ENCODE measurements at places on chromosomes 1 and 21.

DNA sequence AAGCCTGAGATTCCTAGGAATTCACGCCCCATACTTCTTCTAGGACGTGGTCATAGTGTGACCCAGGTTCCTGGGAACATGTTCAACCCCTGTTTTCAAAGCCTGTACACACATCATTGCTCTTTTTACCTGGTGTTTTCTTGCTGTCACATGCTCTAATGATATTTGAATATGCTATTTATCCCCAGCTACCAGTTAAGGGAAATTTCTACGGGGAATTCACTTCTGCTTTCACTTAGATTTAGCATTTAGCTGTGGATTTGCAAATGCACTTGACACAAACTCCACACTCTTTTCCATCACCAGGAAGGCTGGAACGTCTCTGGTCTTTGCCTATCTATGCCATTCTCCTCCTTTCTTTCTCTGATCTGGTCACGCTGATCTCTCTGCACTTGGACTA, 11.3 kb upstream of the SAMSN1 start:
- no peak for DNase-seq

DNA sequence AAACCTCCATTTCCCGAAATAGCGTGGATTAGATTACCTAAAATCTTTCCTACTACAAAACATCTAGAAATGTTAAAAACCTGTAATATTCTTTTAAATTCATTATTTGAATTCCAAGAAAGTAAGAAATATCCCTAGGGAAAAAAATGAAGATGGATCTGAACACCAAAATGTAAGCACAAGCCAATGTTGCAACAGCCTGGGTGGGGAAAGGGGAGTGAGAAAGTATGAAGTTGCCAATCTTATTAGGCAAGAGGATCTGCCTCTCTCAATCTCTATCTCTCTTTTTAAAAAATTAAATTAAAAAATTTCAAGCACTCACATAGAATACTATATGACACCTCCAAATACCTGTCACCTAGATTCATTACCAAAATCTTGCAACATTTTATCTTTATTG, 74.9 kb upstream of the IRF2BP2 start:
- DNase-seq = no peak

DNA sequence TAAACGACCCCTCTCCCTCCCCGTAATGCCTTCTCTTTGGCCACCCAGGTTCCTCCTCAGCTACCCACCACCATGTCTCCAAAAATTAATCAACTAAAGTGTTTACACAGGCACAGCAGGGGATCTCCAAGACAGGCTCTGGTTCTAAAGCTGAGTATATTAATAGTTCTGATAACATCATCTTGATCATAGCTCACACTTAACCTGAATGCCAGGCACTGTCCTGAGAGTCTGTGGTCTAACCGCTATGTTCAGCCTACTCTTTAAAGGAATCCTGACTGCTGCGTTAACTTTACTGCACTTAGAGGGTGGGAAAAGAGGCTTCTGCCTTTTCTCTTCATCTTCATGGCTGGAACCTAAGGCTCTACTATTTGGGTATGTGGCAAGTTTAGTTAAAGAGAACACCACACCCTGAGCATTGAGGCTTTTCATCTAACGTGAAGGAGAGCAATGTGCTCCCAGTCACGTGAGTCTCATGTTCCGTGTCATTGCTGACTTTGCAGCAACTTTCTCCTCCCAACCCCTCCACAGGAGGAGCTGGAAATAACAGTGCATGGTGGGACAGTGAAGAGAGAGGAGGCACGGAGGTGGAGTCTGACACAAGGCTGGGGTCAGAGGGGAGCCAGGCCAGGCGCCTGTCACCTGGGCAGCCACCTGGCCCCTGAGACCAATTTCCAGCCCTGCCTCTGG, 86.4 kb downstream of the FAM78B start:
- DNase-seq = no peak

- no peak for DNase-seq
Observed at GRCh38 chr1:104787866-104788510, 1038.3 kb downstream of the AMY1C start.

DNA sequence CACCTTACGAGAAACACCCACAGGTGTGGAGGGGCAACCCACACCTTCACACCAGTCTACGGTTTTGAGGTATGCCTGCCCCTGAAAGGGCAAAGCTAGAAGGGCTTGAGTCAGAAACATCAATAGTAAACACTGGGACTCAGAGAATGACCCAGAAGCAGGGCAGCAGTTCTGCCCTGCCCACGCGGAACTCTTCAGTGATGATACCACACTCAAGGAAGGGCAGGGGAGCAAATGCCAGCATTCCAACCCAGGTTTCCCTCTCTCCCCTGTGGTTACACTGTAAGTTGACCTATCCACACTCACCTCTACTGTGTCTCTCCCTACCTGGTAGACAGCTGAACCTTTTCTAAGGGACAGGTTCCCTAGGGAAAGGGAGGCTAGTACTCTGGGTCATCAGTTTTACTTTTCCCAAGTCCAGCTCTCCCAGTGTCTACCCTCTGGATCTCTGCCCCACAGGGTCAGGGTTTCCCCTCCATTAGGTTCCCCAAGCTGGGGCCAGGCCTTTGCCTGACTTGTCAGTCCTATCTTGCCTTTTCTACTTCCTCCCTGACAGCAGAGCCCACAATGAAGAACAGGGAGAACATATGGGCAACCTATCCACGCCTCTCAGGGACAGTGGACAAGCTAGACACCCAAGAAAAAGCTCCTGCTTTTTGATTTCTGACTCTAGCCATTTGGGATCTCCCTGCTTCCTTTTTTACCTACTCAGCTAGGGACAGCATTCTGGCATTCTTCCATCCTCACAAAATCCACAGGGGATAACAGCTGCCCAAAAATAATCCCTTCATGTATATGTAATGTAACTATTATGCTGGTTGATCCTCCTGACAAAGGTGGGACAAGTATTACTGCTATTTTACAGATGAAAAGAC, 3.0 kb downstream of the F11R start:
- DNase-seq = no peak

DNA sequence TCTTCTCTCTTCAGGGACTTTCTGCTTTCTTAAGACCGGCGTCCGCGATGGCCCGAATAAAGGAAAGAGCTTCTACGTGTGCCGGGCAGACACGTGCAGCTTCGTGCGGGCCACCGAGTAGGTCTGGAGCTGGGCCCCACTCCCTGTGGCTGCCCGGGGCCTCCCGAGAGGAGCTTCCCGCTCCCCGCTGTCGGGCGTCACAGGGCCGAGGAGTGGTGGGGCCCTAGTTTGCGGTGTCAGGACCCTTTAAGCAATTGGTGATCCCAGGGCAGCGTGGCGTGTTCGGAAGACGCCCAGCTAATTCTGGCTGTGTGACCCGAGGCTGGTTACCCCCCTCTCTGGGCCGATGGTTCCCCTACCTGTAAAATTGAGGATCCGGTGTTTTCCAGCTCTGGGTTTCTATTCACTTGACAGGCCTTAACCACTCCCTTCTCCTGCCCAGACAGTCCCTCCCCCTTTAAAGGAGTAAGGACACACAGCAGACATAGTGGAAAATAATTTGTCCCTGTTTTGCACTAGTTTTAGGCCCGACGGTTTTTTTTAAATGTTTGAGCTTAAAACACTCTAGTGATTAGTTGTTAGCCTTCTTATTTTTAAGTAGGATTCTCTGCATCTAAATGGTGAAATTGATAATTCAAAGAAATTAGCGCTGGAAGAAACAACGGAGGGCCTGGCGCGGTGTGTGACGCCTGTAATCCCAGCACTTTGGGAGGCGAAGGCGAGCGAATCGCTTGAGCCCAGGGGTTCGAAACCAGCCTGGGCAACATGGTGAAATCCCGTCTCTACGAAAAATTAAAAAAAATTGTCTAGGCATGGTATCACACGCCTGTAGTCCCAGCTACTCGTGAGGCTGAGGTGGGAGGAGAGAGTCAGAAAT, 553 bp downstream of the TTF2 start:
- peak; percentile 66 for DNase-seq

GRCh38 chr1:161160671-161161145, 1.4 kb downstream of the USP21 start:
- no peak for DNase-seq

- no peak for DNase-seq
Observed at GRCh38 chr1:228752675-228753265, 17.5 kb downstream of the RHOU start.

DNA sequence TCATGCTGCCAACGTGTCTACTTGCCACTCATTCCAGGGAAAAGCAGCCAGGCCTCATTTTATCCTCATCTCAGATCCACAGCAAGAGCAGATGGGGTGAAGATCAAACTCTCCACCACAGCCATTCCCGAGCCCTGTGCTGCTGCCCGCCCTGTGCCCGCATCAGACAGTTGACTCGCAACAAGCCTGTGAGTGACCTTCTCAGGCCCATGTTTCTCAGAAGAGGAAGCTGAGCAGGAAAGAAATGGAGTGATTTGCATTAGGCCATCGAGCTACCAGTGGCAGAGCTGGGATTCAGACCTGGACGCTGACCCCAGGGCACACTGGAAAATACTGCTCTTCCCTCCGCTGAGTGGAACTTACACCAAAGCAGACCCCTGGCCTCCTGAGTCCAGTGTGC, 1.2 kb downstream of the CNR2 start:
- no peak for DNase-seq

DNA sequence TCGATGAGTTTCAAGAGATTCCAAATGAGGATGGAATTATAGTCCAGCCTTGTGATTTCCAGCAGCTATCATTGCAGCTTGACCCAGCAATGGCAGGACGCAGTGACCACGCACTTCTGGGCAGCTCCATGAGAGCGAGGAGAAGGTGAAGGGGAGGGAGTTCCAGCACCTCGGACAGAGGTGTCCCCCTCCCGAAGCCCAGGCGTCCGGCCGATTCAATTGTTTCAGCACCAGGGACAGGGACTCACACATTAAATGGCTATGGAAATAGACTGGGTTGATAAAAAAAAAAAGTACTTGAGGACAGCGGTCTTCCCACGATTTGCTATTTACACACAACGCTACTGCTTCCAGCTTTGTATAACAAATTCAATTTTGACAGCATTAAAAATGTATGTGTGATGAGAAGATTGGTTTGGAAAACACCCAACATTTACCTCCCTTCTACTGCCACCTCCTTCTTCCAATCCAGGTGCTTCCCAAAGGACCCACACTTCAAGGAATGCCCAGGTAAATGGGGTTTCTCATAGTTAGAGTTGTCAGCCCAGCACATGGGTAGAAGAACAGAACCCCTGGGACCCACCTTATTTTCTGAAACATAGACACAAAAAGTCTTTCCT, 71.8 kb downstream of the DISP3 start:
- DNase-seq = no peak

Measured in NCI-H82 (cell line).